ENCODE measurements at places on chromosomes 6 and 20.
A peak's percentile ranks its signal among the peaks of the same experiment; 100 is the strongest.

- DNase-seq: no peak
Measured at GRCh38 chr6:42545226-42545773, 18.5 kb upstream of the UBR2 start.

DNA sequence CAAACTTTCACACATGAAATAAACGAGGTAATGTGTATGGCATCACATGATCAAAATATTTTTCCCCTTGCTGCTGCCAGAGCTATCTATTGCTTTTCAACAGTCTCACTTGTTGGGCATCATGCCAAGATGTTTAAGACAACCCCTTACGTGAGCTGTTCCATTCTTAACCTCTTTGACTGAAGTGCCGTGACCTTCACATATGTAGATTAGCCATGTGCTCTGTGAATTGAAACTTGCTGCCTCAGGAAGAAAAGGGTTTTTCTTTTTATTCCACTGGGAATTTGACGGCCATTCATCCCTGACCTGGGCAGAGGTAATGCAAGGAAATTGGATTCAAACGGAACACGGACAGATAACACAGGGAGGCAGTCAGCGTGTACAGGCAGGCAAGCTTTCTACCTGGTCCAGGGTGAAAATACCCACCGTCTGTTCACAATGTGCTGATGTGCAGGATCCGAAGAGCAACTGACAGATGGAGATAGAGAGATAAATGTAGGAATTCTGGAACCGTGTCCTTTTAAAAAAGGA lies 14.2 kb downstream of the ARID1B start:
- peak; percentile 76 for DNase-seq

DNA sequence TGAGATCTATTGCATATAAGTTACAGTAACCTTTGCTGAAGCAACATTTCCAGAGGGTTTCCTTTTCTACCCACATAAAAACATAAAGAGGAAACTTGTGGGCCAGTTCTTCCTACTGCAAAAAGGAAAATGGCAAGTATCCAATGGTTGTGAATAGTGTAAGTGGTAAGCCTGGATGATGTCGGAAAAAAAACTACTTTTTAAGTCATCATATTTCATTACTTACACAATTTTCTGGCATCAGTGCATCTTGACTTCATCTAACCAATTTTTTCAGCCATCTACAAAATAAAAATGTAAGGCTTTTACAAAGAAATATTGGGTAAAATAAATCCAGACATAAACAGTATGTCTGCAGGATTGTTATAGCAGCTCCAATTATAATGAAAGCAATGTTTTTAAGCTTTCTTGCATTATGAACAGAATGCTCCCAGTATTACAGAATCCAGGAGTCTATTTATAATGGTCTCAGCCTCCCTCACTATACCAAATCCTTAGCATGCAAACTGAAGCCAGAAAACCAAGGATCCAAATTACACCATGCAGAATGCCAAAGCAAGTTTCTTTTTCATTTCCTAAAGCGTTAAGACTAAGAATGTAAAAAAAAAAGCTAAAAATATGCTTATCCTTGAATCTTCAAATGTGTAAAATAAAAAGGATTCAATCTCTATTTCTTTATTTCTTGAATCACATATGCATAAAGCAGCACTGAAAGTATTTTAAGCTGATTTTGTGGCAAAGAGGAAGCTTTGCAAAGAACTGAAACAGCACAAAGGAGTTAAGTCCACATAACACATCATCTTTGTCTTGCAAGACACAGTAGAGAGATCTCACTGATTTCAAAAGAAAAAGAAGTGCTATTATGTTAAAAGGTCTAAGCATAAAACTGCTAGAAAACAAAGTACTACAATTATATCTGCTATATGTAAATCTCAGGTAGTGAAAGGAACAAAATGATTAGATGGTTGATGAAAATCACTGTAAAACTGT lies 126.8 kb upstream of the HMGCLL1 start:
- peak; percentile 14 for DNase-seq

DNA sequence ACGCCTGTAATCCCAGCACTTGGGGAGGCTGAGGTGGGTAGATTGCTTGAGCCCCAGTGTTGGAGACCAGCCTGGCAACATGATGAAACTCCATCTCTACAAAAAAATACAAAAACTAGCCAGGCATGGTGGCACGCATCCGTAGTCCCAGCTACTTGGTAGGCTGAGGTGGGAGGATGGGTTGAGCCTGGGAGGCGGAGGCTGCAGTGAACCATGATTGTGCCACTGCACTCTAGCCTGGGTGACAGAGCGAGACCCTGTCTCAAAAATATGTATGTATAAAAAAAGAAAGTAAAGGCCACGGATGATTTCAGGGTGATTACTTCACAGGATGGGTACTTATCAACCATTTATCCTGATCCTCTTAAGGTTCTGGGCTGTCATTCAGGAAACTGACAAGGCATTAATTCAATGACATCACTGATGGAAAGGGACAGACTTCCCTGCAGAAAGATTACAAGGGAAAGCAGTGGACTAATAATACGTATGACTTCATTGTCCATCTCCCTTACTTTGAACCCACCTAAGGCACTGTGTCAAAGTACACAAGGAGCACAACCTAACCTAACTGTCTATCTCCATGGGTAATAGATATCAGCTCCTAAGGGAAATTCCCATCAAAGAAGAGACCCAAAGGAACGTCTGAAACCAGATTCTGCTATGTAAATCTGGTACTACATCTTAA lies 61.2 kb downstream of the ZMYND8 start:
- no peak for DNase-seq

DNA sequence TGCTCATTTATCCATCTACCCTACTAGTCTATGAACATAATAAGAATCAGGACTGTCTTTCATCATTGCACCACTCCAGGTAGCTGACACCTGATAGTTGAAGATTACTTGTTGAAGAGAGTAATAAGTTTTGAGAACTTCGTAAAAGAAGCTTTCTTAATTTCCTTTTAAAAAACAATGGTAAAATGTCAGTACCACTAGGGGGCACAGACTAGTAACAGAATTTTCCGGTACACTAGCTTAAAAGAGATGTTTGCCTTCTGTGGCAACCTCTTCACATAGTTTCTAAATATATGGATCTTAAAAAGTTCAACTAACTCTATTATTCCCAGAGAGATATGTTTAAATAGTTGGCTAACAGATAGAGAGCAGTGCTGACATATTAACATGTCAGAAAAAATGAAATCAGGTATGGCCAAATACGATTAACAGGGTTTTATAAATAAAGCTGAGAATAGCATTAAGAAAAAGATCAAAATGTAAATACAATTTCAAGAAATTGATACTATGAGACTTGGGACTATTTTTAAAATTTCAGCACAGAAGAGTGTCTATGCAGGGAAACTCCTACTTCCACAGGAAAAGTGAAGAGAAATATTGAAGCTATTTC lies 5.4 kb upstream of the KCNQ5 start:
- peak; percentile 43 for DNase-seq

All from fibroblast of upper back skin (primary cell).